ENCODE measurements at places on chromosomes 7 and 10. TPM values are rescaled to one million over a fixed set of nuclear protein-coding genes. Genes with fewer than 3 reads are reported as not detected.
A peak's percentile ranks its signal among the peaks of the same experiment; 100 is the strongest.

DNA sequence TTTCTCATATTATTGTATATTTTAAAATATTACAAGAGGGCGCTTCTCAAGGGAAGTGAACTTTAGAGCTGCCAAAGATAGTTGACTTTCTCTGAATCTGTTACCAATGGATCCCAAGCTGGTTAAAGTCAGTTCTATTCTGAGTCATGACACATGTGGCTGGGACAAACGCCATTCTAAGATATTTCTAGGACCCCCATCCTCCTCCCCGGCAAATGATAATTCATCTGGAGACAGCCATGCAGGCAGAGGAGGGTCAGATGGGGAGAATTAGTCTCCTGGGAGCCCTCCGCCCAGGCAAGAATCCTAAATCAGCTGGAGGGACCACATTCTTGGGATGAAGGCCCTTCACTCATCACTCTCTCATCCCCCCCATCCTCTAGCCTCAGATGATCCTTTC is 187.7 kb downstream of the GFRA1 start:
- DNase-seq, result no peak

GRCh38 chr7:24899905-24900304 is 80.1 kb downstream of the OSBPL3 start:
- no peak for DNase-seq

IGF2BP3 gene
- 31.9 TPM for polyA plus RNA-seq

GRCh38 chr7:157828190-157828589 is 491.4 kb downstream of the DNAJB6 start:
- no peak for DNase-seq

TSPAN13 gene
- polyA plus RNA-seq, result 88.2 TPM

HOXA10 gene
- not detected for polyA plus RNA-seq

- peak; percentile 25 for DNase-seq
Measured at GRCh38 chr7:150514748-150515222, at the start of gene GIMAP7. Gene GIMAP7 (plus strand): TSS chr7:150514872. CDS start chr7:150519975, 5,103 bp downstream.

DNA sequence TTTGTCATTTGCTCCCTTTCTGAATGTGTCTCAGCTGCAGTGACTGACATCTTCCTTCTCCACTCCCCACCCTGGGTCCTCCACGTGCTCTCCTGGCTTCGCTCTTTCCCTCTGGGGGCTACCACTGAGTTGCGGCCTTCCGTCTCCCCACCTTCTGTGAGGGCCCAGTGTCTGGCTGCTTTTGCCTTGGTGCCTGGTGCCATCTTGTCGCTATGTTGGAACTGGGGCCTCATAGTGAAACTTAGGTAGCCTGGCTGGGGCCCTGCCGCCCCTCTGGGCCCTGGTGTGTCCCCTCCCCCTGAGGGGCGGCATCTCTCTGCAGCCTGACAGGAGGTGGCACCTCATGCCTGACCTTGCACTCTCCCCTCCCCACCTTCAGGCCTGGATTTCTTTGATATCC is 144.1 kb downstream of the ANLN start:
- DNase-seq, result no peak

CPA4 gene
- 2.7 TPM for polyA plus RNA-seq

DNA sequence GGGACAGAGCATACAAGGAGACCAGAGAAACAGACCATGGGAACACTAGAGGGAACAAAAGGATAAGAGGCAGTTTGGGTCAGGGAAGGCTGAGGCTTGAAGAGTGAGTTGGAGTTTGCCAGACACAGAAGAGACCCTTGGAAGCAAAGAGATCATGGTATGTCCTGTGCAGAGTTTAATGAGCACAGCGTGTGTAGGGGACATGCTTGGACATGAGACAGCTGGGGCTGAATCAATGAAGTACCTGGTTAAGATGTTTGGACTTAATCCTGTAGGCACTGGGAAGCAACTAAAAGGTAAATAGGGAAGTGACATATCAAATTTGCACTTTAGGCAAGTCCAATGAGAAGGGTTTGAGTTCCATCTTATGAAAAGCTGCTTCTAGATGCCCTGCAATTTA is 79.6 kb downstream of the KIAA1217 start:
- no peak for DNase-seq

KIF11 gene
- 17.2 TPM for polyA plus RNA-seq

- DNase-seq, result no peak
Measured at GRCh38 chr7:41584746-41585145, 118.1 kb downstream of the INHBA start.

DNA sequence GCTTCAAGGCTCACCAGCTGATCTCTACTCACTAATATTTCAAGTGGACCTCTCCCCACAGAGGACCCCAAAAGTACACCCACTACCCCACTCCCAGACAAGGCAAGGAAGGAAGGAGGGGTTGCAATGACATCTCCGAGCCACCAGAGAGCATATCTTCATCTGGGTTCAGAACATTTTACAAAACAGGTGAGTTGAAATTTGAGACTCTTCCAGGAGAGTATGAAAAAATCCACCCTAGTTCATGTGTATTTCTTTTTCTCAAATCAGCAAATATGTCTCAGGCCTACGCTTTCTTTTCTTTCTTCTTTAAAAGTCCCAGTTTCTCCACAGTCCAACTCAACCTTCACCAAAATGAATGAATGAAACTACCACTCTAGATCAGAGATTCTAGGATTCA is 61.9 kb downstream of the SGMS1 start:
- DNase-seq, result no peak

DNA sequence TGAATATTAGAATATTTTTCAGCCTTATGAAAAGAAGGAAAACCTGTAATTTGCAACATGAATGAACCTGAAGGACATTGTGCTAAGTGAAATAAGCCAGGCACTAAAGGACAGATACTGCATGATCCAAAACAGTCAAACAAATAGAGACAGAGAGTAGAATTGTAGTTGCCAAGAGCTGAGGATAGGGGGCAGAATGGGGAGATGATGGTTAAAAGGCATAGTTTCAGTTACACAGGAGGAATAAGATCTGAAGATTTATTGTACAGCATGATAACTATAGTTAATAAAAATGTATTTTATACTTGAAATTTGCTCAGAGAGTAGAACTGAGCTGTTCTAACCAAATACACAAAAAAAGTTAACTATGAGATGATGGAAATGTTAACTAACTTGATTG is 149.0 kb upstream of the TMEM106B start:
- no peak for DNase-seq
